ENCODE measurements at places on chromosomes 4 and X.

GRCh38 chr4:136806844-136807243 lies 725.5 kb downstream of the PCDH18 start:
- no peak for DNase-seq

GRCh38 chrX:153740631-153741222 lies 16.1 kb downstream of the ABCD1 start:
- no peak for DNase-seq

GRCh38 chr4:78570117-78570516 lies 18.5 kb downstream of the ANXA3 start:
- no peak for DNase-seq

DNA sequence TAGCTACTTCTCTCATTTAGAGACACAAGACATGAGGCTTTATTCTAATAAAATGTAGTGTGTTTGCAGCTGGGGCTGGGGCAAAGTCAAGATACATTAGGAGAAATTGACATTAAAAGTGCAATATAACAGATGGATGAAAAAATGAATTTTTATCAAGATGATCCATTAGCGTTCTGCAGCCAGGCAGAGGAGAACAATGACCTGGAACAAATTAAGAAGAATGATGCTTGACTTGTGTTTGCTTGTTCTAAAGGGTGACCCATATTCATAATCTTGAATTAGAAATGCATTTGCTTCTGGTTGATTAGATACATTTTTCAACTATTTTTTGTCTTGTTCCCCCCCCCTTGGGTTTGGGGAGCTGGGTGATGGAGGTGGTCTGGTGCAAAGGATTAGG lies 439.5 kb upstream of the BOD1L1 start:
- no peak for DNase-seq

GRCh38 chr4:147943159-147943638 lies 211.3 kb downstream of the ARHGAP10 start:
- DNase-seq = no peak

- DNase-seq = no peak
These were observed 187.4 kb upstream of the RPS6KA3 start for GRCh38 chrX:20454117-20454516.

DNA sequence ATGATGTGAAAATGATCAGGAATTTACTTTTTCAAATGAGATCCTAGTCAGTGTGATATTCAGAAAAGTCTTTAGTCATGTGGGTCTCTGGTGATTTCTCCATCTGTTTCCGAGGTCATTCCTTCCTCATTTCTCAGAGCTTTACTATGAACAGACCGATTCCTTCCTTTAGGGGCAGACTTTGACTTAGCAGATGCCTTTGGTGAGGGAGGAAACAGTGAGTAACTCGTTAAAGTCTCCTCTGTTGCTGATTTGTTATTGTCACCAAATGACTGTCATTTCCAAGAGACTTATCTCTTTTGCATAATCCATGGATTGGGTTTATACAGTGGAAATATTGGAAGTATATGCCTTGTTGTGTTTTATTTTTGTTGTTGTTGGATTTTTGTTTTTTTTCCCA lies 76.2 kb upstream of the CD99 start:
- no peak for DNase-seq

DNA sequence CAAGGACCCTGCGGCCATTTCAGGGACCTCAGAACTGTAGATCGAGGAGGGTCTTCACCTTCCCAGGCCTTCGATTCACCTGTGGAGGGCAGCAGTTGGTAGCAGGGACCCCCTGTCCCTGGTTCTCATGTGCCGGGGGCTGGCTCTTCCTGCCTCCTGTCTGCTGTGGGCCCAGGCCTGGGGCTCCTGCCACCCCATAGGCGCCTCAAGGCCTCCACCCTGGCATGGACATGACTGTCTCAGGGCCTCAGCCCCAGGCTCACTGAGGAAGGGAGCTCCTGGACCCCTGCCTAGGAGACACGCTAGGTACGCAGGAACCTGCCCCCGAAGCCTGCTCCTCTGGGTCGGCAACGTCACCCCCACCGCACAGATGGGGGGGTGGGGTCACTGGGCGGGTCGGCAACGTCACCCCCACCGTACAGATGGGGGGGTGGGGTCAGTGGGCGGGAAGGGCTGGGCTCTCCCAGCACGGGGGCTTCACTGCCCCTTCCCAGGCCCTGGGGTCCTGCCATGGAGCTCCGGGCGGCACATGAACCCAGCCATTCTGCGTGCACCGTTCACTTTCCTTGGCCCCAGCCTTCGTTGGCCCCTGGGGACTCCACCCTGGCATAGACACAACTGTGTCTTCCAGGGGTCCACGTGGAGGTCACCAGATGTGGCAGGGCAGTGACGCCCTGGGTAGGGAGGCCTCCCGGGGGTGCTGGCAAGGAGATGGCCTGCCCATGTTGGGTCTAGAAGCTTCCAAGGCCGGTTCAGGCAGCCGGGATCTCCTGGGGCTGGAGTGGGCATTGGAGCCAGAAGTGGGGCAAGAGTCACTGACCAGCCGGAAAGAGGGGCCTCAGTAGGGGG lies 3.5 kb upstream of the HGFAC start:
- DNase-seq = no peak

DNA sequence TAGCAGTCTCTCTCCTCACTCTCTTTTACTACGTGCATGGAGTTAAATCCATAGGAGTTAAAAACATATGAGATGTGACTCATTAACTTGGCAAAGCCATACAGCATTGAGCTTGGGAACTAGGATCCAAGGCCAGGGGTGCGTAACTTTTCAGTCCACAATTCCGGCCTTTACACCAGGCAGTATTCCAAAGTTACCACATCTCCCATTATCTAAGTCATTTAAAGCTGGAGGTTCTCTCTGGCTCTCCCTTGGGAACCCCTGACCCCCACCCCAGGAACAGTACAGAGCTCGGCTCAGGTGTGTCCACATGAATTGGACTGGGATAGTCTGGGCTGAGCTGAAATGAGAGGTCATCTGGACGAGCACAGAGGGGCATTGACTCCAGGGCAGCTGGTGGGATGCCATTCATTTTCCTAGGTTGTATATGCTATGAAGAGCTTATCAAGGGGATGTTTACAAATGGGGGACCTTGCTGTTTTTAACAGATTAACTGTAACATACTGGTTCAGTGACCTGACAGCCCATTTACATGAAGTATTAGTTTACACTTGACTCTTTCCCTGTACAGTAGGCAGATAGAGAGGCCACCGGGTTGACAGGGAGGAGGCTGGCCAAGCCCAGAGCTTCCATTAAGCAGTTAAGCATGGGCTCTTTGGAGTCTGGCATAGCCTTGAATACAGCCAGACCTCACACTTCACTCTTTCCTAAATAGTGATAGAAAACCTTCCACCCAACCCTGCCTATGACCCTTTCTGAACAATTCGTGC lies 128.8 kb downstream of the RAB28 start:
- DNase-seq = no peak

DNA sequence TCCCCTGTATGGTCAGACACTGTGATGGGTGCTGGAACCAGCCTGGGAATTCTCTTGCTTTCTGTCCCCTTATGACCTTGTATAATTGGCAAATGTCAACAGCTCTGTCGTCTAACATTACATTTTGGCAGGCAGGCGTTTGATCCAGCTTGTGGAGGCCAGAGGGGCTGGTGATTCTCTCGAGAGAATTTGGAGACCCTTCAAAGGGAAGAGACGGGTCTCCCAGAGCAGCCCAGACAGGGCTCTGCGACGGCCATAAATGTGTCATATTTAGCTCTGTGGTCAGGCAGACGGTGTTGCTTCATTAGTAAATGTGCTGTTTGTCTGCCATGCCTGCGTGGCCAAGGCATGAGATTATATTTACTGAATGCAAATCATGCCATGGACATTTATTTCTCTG lies 68.7 kb downstream of the SORCS2 start:
- DNase-seq = no peak

DNA sequence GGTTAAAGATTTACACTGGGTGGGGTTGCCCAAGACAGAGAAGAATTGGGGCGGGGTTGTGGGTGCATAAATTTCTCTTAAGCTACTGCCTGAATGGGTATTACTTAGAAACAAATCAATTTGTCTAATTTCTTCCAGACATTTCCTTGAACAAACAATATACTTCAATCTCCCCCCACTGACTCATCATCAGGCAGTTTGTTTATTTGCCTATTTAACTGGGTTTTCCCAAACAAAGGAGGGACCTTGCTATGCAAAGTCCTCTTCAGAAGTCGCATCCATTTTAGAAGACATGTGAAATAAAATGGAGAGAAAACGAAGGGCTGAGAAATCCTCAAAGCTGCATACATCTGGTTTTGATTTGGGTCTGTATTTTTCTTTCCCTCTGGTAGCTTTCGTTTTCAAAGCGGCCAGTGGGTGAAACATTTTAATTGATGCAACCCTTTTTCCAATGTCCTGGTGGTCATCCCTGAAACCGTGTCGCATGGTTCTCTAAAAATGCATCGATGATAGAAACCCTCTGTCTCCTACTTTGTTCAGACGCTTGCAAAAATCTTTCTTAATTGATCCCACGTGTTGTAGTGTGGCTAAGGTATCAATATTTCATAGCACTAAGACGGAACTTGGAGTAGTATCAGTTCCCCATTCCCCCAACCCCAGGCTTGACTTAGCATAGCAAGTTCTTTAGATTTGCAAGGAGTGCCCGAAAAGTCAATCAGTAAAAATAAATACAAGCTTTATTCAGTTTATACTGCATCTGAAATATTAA lies 115.1 kb upstream of the MXRA5 start:
- no peak for DNase-seq

DNA sequence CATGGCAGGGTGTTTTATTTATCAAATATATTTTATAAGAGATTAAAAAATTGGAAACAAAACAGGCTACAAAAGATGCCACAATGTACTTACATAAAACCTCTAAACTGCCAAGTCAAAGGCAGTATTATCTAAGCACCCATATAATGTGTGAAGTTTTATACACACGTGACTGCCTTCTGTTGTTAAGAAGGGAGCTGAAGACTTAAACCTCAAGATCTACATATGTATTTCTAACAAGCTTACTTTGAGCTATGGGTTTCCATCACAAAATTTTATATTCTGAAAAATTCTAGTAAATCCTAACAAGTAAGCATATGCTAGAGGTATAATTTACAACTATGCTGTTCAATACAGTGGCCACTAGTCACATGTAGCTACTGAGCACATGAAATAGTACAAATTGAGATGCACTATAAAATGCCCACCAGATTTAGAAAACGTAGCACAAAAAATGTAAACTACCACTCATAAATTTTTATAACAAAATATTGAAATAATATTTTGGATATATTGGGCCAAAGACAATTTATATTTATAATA lies 9.8 kb downstream of the ATP8A1 start:
- DNase-seq = no peak

GRCh38 chr4:20444599-20445337 lies 193.1 kb downstream of the SLIT2 start:
- no peak for DNase-seq

- no peak for DNase-seq
These were observed 71.9 kb upstream of the PHOX2B start for GRCh38 chr4:41820473-41820872.

DNA sequence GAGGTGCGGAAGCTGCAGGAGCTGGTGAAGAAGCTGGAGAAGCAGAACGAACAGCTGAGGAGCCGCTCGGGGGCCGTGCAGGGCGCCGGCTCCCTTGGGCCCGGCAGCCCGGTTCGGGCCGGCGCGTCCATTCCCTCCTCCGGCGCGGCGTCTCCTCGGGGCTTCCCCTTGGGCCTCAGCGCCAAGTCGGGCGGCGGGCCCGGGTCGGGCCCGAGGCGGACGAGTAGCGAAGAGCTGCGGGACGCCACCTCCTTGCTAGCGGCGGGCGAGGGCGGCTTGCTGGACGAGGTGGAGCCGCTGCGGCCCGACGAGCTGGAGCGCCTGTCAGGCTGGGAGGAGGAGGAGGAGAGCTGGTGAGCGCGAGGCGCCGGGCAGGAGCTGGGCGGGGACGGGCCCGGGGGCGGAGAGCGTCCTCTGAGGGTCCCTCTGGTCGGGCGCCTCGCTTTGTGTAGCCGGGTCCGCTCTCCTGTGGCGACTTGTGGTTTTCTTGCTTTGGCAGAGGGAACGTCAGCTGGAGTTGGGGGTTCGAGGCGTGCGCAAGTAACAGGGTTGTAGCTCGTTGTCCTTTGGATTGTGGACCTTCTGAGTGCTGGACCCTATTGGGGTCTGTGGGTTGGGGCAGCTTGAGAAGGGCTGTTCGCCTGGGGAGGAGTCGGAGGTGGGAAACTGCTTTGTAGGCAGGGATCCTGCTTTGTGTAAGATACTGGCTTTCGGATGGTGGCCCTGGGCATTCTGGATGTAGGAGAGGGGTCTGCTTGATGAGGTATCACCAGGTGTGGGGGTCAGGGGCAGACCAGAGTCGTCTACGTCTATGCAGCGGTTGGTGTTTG lies 662 bp downstream of the SLAIN2 start:
- no peak for DNase-seq

DNA sequence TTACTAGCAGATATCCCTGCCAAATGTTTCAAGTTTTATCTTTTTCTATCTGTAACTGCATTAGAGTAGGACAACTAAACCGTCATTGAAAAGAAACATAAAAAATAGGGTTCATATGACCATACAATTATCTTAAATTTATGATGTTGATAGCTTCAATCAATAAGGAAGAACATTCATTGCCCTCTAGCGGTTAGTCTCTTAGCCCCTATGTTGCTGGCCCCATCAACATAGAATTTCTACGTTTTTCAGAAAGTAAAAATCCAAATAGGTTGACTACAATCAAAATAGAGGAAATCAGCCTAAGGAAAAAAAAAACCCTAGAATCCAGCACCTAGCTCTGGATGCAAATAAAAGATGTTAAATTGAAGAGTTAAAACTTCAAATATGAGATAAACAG lies 225.1 kb upstream of the ITM2A start:
- DNase-seq = no peak

DNA sequence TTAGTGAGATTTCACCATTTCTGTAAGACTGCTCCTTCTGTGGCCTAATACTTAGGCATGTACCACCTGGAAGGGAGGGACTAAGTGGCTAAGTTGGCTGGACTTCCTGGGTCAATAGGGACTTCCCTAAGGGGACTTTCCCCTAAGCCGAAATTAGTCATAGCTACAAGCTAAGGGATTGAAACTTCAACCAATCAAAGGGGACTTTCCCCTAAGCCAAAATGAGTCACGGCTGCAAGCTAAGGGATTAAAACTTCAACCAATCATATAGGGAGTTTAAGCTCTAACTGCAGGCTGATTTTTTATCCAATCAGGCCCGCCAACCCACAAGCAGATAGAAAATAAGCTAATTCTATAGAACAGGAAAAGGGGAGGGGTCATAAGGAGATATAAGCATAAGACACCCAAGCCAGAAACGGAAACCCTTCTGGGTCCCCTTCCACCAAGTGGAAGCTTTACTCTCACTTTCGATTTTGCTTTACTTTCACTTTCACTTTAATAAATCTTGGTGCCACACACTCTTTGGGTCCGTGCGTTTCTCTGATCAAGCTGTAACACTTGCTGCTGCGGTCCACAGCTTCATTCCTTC lies 382.8 kb downstream of the KLHL4 start:
- DNase-seq = no peak

- no peak for DNase-seq
These were observed 379.0 kb downstream of the INPP4B start for GRCh38 chr4:142467088-142467487.

- no peak for DNase-seq
These were observed 81.4 kb downstream of the FBXW7 start for GRCh38 chr4:152454398-152455011.

DNA sequence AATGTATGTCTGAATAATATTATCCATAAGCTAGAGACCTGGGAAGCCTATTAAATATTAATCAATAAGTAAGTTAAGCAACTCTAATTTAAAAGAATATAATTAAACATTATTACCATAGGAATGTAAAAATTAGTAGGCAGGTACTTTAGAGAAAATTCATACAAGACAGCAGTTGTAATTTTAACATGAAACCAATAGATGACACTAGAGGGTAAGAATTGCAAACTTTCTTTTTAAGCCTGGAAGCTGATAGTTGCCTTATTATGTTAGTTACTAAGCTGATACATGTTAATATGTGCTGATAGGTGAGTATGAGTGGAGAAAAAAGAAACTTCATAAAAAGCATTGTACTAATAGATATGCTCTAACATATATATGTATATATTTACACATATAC lies 1157.4 kb downstream of the FAM133A start:
- no peak for DNase-seq
